ENCODE measurements at places on chromosomes 3 and 15.

GRCh38 chr3:117788506-117788905 lies 1078.9 kb downstream of the TUSC7 start:
- DNase-seq, result no peak

- DNase-seq, result no peak
These were observed 171.2 kb downstream of the KLF13 start for GRCh38 chr15:31497838-31498237.

DNA sequence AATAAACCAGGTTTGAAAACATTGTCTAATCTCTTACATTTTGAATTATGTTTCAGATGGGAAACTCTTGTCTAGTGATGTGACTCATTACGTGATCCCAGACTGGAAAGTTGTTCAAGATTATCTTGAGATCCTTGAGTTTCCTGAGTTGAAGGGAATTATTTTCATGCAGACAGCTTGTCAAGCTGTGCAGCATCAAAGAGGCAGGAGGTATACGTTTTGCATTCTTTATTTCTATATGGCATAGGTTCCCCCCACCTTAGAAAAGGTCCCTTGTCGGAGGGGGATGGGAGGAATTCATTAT lies 1.5 kb downstream of the DIS3L start:
- no peak for DNase-seq

GRCh38 chr3:61872077-61872706 lies 310.8 kb downstream of the PTPRG start:
- no peak for DNase-seq

DNA sequence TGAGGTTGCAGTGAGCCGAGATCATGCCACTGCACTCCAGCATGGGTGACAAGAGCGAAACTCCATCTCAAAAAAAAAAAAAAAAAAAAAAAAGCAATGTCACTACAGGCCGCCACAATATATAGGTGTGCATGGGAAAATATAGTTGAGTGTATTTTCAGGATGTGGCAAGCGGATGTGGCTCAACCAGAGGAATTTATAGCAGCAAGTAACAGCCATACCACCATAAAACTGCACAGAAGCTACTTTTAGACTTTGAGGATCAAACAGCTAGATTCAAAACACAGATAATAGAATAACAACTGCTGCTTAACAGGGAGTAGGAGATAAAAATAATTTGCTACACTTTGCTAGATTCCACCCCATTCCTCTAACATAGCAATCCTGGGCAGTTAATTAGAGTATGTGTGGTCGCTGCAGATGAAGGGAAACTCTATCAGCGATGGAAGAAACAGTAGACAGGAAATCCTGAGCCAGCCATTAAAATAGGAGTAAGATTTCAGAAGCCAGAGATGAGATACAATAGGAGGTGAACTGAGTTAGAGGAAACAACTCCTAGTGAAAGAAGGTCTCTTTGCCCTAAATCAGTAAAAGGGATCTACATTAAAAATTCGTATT lies 318.7 kb upstream of the STT3B start:
- no peak for DNase-seq

GRCh38 chr3:155981669-155982068 lies 111.2 kb downstream of the GMPS start:
- DNase-seq, result no peak

DNA sequence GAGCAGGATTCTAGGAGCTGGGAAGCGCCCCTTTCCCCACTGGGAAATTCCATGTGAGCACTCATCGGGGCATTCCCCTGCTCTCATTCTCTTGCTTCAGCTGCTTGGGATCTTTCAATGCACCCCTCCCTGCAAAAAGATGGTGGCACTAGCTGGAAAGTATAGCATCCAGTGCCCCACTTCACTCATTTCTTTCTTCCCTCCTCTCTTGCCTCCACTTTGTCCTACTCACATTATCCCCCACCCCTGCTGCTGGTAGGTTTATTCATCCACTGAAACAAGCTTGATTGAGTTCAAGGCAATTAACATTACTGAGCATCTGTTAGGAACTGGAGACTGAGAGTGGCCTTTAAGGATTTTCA lies 84.8 kb upstream of the LIMD1 start:
- DNase-seq, result no peak

DNA sequence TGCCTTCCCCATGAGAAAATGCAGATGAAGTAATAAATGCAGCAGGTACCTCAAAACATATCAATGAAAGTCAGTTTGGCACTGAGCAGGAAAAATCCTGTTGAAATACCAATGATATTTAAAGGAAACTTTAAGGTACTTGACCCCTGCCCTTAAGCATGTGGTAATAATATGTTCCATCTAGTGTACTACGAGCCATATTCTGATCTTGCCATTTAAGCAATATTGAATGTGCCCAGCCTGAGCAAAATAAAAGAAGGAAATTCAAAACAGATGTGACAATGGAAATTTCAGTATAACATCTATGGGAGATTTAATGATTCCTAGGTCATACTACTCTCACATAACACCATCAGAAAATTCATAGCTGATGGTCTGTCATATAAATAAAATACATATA lies 191.8 kb upstream of the CGNL1 start:
- DNase-seq, result no peak

- no peak for DNase-seq
These were observed 2.9 kb upstream of the EPHB3 start for GRCh38 chr3:184558726-184559125.

- no peak for DNase-seq
These were observed 195.0 kb downstream of the ZNF621 start for GRCh38 chr3:40719660-40720287.

GRCh38 chr3:58222161-58222724 lies 11.5 kb upstream of the DNASE1L3 start:
- DNase-seq, result no peak

DNA sequence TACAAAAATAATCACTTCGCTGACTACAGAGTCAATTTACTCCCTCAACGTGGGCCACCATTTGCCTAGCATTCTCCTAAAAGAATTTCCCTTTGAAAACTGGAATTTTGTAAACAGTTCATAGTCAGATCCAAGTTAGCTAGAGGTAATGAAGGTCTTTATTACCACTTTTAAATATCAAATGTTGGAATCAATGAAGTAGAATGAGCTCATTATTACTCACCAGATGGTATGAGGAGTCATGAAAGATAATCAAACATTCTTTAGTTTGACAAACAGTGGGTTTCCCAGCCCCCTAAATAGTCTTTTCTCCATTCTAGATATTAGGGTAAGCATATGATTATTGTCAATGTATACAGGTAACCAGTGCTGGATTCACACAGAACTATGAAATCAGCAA lies 455.7 kb upstream of the THBS1 start:
- DNase-seq, result no peak

DNA sequence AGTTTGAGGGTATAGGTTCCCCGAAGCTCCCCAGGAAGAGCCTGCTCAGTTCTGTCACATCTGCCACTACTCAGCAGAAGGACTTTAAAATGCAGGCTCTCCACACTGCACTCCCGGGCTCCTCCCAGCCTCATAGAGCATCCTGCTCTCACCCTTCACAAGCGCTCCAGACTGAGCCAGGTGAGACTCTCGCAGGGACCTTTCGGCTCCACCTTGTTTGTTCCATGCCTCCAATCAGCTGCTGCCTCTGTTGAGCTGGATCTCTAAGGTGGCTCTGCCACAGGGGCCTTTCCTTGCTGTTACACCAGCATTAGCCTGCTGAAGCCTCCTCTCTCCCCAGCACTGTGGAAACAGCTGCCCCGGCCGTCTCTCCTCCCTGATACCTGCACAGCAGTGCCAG lies 56.1 kb downstream of the SLCO3A1 start:
- no peak for DNase-seq

GRCh38 chr3:146554151-146554760 lies 9.8 kb upstream of the PLSCR1 start:
- no peak for DNase-seq

- DNase-seq, result no peak
These were observed 53.0 kb upstream of the HES1 start for GRCh38 chr3:194082743-194083636.

GRCh38 chr3:17941766-17942165 lies 199.3 kb upstream of the TBC1D5 start:
- no peak for DNase-seq

GRCh38 chr15:55132672-55133071 lies 64.1 kb downstream of the RSL24D1 start:
- no peak for DNase-seq

DNA sequence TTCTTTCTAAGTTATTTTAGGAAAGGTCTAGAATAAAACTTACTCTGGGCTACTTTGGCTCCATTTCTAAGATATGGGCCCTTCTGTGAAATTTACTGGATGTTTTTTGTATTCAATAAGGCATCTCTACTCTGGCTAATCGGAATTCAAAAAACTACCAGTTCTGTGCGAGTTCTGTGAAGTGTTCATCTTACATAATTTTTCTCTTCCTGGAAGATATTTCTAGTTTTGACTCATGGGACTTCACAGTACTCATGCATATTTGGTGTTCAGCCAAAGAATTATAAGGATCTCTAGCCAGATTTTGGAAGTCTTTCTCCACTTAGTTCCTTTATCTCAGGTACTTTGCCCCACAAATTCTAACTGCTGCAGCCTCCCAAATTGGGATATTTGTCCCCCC lies 46.4 kb upstream of the MBNL1 start:
- DNase-seq, result no peak

DNA sequence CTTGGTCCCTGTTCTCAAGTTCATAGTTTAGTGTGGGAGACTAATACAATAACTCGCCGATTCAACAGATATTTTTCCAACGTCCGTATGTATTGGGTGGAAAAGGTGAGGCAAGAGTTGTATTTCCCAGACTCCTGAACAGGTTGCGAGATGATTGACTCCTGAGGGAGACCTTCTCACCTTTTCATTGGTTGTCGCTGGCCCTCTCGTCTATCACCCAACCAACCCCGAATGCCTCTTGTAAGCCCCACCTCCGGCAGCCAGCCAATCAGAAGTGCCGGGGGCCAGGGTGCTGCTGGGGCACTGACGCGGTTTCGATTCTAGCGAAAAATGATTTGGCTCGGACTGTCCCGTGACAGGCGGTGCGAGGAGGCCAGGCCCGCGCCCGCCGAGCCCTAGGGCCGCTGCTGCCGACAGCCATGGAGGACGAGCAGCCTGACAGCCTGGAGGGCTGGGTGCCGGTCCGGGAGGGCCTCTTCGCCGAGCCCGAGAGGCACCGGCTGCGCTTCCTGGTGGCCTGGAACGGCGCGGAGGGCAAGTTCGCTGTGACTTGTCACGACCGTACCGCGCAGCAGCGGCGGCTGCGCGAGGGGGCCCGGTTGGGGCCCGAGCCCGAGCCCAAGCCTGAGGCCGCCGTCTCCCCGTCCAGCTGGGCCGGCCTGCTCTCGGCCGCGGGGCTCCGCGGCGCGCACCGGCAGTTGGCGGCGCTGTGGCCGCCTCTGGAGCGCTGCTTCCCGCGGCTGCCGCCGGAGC lies at the start of gene WHAMM:
Gene WHAMM (plus strand): TSS at position 321 of the 753 bp plus-strand sequence. CDS start 99 bp downstream, at position 420.
- DNase-seq, result peak; percentile 93

DNA sequence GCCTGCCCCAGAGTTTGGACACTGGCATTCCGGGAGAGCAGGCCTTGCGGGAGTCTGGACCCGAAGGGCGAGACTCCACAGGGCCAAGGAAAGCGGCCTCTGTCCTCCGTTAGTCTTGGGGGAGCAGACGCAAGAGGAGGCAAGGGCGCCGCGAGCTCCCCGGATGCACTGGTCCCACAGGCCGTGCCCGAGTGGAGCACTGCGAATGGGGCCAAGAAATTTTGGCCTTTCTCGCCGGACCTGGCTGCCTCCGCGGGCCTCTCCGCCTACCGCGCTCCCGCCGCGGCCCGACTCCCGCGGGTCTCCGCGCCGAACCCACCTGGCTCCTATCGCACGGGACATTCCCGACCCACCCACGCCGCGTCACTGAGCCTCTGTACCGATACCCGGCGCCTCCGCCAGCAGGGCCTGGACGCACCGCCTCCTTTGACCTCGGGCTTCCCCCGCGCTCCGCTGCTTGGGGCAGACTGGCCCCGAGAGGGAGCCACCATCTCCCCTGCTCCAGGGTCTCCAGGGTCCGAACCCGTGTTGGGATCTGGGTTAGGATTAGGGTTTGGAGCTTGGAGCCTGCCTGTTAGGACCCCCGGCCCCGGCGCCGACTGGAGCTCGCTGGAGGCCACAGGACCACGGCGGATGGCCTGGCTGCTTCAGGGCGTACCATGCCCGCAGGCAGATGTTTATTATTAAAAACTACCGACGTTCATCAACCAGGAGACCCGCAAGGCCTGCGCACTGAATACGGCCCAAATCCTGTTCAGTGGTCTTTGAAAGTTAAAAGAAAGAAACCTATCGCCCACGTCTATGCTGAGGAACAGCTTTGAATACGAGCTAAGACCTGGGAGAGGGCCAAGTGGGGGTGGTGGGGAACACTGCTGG lies 11.7 kb downstream of the SHOX2 start:
- DNase-seq, result no peak

GRCh38 chr3:27726240-27726639 lies 4.1 kb upstream of the EOMES start:
- no peak for DNase-seq

GRCh38 chr3:9045371-9045770 lies 82.1 kb upstream of the RAD18 start:
- DNase-seq, result no peak

GRCh38 chr15:39235084-39235795 lies 345.6 kb upstream of the THBS1 start:
- no peak for DNase-seq

DNA sequence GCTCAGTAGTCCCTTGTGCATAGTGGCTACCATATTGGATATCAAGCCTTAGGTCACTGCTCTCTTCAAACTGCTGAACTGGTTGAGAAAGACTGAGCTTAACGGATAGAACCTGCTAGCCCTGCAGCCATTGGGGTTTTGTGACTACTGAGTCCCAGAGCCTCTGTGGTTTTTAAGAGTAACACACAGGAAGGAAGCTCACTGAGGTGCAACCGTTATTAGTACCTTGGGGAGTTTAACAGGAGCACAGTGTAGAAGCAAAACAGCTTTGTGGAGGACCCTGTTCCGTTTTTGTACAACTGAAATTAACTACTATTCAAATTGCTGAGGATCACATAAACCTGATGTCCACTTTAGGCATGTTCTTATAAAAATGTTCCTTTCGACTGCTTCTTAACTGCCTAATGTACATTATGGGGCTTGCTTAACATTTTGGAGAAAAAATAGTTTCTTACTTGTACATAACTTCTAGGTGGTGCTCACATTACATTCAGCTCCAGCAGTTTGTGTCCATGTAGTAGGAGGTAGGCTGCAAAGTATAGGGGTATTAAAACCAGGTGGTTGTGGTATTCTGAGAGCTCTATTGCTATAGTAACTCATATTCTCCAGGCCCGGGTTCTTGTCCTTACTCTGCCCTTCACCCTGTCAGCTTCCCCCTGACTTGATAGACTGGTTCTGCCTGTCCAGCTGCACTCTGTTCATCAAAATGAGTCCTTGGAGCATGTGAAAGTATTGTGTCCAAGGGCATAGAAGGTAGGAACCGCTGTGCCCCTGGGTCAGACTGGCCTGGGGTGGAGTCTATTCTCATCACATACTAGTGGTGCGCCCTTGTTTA lies 17.3 kb downstream of the PXK start:
- no peak for DNase-seq

DNA sequence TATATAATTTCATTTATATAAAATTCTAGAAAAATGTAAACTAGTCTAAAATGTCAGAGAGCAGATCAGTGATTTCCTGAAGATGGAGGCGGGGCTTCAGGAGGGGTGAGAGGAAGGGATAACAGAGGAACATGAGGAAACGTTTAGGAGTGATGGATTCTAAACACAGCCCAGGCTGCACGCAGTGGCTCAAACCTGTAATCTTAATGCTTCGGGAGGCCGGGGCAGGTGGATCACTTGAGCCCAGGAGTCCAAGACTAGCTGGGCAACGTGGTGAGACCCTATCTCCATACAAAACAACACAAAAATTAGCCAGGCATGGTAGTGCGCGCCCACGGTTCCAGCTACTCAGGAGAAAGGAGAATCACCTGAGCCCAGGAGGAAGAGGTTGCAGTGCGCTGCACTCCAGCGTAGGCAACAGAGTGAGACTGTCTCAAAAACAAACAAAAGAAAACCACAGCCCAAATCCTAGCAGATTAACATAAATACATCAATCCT lies 18.0 kb upstream of the IQCF1 start:
- no peak for DNase-seq

Data from Panc1 (cell line).